ENCODE measurements at places on chromosomes 1 and 21.
A peak's percentile ranks its signal among the peaks of the same experiment; 100 is the strongest.

GRCh38 chr1:204970937-204971336, 72.1 kb upstream of the CNTN2 start:
- DNase-seq, result no peak

GRCh38 chr1:52007215-52008002, 16.9 kb upstream of the RAB3B start:
- no peak for DNase-seq

GRCh38 chr21:45164124-45164511, 89.7 kb downstream of the ADARB1 start:
- no peak for DNase-seq

- DNase-seq, result no peak
These were observed 150.3 kb downstream of the NUF2 start for GRCh38 chr1:163471779-163472650.

- no peak for DNase-seq
These were observed 47.0 kb upstream of the SDC3 start for GRCh38 chr1:30955448-30956015.

GRCh38 chr21:42525676-42526378, 12.2 kb downstream of the SLC37A1 start:
- no peak for DNase-seq

GRCh38 chr1:210250998-210251679, 18.5 kb downstream of the SERTAD4 start:
- peak; percentile 90 for DNase-seq

DNA sequence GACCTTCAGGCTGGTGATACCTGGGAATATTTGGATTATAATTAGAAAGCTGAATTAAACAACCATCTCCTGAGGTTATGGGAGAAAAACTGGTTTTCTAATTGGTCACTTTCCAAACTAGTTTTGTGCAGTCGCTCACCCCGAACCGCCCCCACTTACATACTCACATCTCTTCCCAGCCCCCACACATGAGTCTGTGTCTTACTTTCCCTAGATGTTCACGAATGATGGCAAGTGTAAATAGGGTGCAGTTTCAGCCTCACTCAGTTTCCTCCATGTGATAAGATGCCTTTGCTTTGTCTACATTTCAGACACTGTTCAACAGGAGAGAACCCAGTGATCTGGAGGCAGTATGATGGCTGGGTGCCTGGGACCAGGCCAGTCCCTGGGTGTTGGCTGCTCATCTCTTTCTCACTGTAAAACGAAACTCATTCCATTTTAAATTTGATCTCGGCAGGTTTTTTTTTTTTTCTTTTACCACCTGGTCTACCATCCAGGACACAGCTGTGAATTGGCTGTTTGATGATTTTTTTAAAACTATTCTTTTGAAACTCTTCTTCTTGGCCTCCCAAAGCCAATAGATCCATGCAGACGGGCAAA, 164.3 kb upstream of the RAB4A start:
- DNase-seq, result no peak

DNA sequence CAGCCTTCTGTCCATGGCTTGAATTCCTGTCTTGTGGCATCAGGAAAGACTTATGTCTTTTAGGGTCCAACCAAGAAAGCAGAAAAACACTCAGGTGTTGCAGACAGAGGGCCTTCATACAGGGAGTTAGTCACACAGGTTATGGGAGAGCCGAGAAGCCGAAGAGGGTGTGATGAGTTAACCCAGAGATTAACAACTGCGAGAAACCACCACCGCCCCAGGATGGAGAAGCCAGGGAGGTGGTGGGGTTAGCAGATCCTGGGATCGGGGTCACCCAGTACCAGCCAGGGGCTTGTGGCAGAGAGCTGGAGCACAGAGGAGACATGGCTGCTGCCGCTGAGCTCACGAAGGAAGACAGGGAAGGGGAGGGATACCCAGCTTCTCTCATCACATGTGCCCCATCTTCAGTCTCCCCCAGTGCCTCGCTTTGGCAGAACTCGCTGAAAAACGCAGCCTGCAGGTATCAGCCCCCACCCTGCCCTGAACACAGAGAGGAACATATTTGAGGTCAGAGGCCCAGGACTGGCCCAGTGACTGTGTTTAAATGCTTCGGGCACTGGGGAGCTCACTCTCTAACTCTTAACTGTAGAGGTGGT, 58.7 kb downstream of the RUNX3 start:
- DNase-seq, result no peak

- no peak for DNase-seq
These were observed at the start of gene SYPL2 for GRCh38 chr1:109466452-109467300. TSS of gene SYPL2 (plus strand) at chr1:109466546. CDS start at chr1:109466844, 298 bp downstream.

DNA sequence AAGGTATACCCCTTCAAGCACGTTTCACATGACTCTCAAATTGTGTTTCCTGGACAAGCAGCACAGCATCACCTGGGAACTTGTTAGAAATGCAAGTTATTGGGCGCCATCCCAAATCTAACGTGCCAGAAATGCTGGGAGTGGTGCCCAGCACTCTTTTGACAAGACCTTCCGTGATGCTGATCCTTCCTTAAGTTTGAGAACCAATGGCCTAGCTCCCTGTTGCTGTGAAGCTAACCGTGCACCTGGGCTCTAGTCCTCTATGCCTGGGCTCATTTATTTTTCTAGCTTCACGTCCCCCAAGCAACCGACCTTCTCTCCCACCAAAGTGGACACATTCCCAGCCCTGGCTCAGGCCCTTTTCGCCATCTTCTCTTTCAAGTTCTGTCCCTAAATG, 4.3 kb downstream of the BEST4 start:
- no peak for DNase-seq

DNA sequence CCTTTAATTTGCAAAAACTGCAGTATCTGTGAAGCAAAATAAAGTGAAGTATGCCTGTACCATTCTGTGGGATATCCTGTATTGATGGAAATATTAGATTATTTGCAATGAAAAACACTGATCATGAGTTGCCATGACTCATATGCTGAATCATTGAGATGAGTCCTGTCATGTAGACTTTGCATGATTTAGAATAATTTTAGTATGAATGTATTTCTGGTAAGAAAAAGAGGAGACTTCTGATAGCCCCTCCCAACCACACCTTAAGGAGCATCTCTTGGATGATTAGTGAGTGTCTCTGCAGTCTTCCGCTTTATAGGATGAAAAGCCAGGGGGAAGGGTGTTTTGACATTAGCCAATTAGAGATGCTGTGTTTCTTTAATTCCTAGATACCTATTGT, 55.2 kb upstream of the PTGS2 start:
- DNase-seq, result no peak

DNA sequence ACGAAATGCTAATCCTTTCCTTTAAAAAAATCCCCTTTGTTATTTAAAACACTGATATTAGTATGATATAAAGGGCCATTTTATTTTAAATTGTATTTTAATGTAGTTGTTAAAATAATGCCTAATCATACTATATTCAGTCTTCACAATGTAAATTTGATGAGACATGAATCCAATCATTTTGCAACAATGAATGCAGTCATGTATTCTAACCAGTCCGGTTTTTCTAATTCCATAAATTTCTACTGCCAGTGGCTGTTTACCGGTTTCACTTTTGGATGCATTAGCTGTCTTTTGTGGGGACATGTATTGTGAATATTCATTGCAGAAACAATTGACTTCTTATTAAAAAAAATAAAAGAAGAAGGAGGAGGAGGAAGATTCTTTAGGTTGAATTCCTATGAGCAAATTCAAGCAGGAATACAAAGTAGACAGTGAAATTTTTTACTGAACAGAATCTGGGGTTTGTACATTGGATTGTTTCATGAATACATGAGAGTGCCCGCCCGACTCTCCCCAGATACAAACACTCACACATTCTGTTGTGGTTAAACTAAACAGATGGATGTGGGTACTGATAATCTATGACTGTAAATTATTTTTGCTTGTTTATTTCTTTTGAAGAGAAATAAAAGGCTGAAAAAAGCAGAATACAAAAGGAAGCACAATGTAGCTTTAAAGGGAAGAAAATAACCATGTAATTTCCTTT, 624.8 kb upstream of the PTBP2 start:
- DNase-seq, result no peak

- no peak for DNase-seq
These were observed 47.6 kb downstream of the PKNOX1 start for GRCh38 chr21:43021756-43022600.

GRCh38 chr1:165537356-165538109, 6.3 kb upstream of the LRRC52 start:
- DNase-seq, result no peak

- DNase-seq, result no peak
These were observed 493.4 kb downstream of the MATN1 start for GRCh38 chr1:30229960-30230359.

DNA sequence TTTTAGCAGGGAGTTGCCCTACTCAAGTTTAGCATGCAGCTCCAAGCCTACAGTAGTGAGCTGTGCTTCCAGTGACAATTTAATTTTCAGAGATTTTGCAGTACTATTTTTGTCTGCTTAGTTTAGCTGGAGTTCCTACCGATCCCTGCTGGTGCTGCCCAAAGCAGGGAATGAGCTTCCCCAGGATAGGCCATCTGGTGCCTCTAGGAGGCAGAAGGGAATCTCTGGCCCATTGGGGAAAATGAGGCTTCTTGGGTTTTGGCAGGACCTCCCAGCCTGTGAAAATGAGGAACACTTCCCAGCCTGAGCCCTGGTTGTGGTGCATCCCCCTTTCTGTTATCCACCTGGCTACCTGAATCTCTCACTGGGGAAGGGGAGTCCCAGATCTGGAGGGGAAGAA, 149.2 kb downstream of the RASAL2 start:
- DNase-seq, result no peak

GRCh38 chr21:36551731-36552433, 72.0 kb upstream of the CLDN14 start:
- DNase-seq, result no peak

- DNase-seq, result no peak
These were observed 869 bp downstream of the KCNA3 start for GRCh38 chr1:110673805-110674336.

DNA sequence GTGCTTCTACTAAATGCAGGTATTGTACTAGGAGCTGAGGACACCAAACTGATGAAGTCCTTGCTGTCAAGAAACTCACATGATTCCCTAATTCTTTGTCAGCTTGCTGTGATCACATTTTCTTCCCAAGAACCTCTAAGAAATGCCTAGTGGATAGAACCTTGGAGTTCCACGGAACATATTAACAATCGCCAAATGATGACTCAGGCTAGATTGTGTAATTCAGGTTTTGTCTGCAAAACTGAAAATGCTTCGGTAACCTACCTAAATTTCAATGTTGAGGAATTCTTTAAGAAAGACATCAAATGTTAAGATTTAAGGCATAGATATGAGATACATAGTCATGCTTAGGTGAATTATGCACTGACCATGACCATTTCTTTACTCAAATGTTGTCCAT, 1.7 kb upstream of the GADD45A start:
- DNase-seq, result no peak

DNA sequence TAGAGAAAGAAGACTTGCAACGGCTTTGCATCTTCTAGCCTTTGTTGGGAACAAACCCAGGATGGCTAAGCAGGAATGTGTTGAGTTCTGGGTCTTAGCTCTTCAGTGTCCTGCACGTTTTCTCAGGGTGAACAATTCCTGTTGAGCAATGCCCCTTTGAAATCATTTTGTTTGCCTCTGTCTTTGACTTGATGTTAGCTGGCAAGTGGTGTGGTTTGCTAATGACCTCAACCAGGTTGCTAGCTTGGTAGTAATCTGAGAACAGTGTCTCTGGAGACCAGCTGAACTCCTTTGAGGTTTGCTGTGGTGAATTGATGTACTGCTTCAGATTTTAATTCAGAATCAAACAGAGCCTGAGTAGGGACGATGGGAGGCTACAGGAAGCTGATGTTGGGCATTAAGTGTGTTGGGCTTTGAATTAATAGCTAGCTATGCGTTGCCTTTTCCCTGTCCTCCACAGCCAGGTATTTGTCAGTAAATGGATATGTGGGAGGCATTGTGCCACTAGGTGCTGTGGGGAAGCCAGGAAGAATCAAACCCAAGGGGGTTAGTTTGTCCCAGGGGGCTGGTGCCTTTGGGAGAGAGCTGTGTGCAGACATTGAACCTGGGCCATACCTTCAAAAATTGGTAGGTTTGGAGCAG, 23.3 kb upstream of the SRSF10 start:
- DNase-seq, result no peak

GRCh38 chr1:18110598-18110939, 3.0 kb downstream of the IGSF21 start:
- peak; percentile 46 for DNase-seq

DNA sequence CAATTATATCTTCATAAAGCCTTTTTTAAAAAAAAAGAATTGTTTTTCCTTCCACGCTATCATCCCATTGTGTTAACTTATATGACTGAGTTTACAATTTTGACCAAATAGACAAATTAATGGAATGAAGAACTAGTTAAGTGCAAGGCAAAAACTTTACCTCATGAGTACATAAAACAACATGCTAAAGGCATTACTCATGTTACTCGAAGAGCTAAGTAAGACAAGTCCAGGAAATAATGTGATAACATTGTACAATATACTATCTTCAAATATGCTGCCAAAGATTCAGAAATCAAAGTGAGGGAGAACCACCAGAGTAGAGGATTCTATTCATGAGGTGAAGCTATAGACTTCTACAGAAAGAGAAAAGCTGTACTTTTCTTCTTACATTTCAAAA, 24.2 kb upstream of the DYNLT5 start:
- no peak for DNase-seq

GRCh38 chr1:228175316-228176023, 9.9 kb downstream of the IBA57 start:
- DNase-seq, result no peak

GRCh38 chr1:3828391-3828790, 28.6 kb downstream of the CEP104 start:
- no peak for DNase-seq

GRCh38 chr1:183804387-183804786, 533 bp upstream of the RGL1 start:
- DNase-seq, result no peak

DNA sequence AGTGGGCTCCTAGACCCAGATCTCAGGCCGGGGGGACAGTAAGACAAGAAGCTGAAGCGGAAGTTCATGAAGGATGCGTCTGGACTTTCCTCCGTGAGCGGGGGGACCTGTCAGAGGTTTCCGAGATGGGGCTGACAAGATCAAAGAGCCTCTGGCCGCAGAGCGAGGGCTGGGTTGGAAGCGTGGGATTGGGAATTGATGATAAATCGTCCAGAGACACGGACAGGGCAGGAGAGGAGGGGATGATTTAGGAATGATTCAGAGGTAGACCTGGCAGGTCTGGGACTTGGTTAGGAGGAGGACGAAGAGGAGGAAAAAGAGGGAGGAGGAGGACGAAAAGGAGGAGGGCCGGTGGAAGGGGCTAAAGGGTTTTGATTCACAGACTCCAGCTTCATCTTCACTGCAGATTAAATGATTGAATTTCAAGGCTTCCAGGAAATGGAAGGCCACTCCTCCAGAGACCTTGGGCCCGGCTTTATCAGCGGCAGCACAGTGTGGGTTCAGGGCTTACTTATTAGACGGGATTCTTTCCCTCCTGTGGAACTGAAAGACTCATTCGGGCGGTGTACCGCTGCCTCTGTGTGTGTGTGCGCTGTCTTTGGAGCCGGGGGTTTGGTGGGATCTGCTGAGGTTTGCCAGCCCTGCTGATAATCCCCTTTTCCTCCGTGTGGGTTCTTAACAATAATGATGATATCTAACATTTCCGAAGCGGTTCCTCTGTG, 85.7 kb upstream of the SLC45A1 start:
- DNase-seq, result no peak

GRCh38 chr21:39694750-39695149, 50.2 kb upstream of the IGSF5 start:
- DNase-seq, result no peak

Measured in C1 segment of cervical spinal cord (tissue), 14 donors.